ENCODE measurements at places on chromosomes 6 and 20. TPM values are rescaled to one million over a fixed set of nuclear protein-coding genes. Genes with fewer than 3 reads are reported as not detected.

GRCh38 chr6:37232430-37233017 lies 25.0 kb upstream of the TBC1D22B start:
- no peaks in the 10 kb centered on the region for H3K27me3 ChIP-seq
- peaks cover 6% of the 10 kb centered on the region for H3K4me1 ChIP-seq
- no peak overlapping the region for H3K27ac ChIP-seq

- H3K36me3 ChIP-seq, result no peaks in the 10 kb centered on the region
- DNase-seq, result no peak
- H3K27ac ChIP-seq, result no peak overlapping the region
- no peak overlapping the region for H3K4me3 ChIP-seq
These were observed 13.5 kb downstream of the ULBP1 start for GRCh38 chr6:149977221-149977620.

DNA sequence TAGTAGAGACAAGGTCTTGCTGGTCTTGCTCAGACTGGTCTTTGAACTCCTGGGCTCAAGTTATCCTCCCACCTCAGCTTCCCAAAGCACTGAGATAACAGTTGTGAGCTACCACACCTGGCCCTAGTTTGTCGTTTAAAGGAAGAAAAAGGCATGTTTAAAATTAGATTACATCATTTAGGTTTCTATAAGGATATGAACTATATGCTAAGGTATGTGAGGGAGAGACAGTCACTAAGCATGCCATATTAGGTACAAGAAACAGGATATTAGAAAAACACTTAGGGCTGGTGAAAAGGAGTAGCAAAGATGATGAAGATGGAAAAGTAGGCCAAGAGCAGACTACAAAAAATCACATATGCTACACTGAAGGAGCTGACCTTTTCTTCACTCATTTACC lies 106.4 kb downstream of the ASCC3 start:
- H3K4me3 ChIP-seq, result no peak overlapping the region
- no peak for DNase-seq
- H3K27ac ChIP-seq, result no peak overlapping the region
- no peaks in the 10 kb centered on the region for H3K27me3 ChIP-seq
- peaks cover 2% of the 10 kb centered on the region for H3K36me3 ChIP-seq

GRCh38 chr20:49704932-49705336 lies 8.7 kb downstream of the B4GALT5 start:
- peaks cover 3% of the 10 kb centered on the region for H3K36me3 ChIP-seq
- H3K27me3 ChIP-seq, result no peaks in the 10 kb centered on the region

DNA sequence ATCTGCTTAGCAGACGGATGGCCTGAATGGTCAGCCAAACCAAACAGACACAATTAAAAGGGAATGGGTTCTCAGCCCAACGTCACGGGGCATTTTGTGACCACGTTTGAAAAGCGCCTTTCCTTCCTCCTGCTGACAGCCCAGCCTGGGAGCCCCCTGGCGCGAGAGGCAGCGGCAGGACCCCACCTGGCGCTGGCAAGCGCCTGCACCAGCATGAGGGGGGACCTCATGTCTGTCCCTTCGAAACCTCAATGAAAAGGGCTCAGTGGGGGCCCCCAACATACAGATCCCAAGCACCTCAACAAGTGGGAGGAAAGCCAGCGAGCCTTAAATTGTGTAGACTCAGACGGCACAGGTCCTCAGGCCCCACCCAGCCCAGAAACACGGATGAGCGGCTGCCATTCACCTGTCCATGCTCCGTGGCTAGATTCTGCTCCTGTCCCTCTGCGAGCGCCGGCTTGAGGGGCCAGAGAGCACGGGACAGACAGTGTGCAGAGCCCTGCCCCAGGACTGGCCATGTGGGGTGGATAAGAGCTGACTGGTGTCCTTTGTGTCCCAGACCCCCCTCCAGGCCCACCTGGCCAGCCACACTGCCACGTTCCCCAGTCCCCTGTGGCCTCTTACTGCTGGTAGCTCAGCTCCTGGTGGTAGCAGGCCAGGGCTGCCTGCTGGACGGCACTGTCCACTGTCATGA lies 87.6 kb downstream of the NINL start:
- H3K4me1 ChIP-seq, result no peaks in the 10 kb centered on the region
- H3K27me3 ChIP-seq, result no peaks in the 10 kb centered on the region
- no peak overlapping the region for H3K4me3 ChIP-seq

DNA sequence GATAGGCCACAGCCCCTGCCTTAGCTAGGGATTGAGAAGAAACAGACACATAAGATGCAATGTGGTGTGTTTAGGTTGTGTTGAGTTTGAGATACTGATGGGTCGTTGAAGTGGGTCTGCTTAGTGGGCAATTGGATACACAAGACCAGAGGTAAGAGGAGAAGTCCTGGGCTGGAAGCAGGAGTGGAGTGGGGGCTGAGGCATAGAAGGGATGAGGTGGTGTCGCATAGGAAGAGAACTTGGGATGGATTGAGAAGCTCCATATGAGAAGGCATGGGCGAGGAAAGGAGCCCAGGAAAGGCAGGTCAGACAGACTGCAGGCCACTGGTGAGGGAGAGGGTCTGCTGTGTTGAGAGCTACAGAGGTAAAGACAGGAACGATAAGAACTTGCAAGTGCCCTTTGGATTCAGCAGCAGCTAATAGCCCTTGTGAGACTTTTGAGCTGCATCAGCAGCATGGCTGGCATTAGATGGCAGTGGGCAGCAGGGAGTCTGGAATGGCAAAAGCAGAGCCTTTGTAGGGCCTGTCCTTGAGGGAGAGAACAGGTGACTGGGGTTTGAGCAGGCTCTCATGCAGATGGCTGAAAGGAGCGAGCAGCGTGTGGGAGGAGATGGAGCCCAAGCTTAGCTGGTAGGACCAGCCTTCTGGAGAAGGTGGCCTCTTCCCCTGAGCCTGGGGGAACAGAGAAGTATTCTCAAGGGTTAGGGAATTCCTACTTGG lies 33.2 kb downstream of the PLCG1 start:
- no peak overlapping the region for H3K4me3 ChIP-seq
- H3K36me3 ChIP-seq, result peaks cover 96% of the 10 kb centered on the region
- no peaks in the 10 kb centered on the region for H3K27me3 ChIP-seq
- no peak overlapping the region for H3K27ac ChIP-seq

- no peak overlapping the region for H3K4me3 ChIP-seq
- H3K4me1 ChIP-seq, result peaks cover 3% of the 10 kb centered on the region
- H3K36me3 ChIP-seq, result no peaks in the 10 kb centered on the region
- H3K27me3 ChIP-seq, result no peaks in the 10 kb centered on the region
- no peak overlapping the region for H3K27ac ChIP-seq
- DNase-seq, result no peak
These were observed 33.6 kb upstream of the PREX1 start for GRCh38 chr20:48861444-48861843.

DNA sequence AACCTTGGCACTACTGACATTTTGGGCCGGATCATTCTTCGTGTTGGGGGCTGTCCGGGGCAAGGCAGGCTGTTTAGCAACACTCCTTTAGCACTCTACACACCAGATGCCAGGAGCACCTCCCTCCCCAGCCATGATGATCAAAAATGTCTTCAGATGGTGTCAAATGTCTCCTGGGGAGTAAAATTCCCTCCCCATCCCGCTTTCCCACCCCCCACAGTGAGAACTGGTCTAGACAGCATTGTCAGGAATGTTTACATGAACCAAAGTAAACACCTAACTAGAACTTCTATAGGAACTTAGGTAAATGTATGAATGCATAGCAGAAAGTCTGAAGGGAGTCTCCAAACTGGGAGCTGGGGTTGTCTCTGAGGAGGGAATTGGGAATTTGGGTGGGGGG lies 70.0 kb upstream of the TOP1 start:
- DNase-seq, result no peak
- no peak overlapping the region for H3K27ac ChIP-seq
- no peaks in the 10 kb centered on the region for H3K36me3 ChIP-seq

The IL17F gene
- 0.55 TPM for polyA plus RNA-seq

The GCNT2 gene
- 40.0 TPM for polyA plus RNA-seq

The SRF gene
- polyA plus RNA-seq, result 30.1 TPM

The C6orf52 gene
- polyA plus RNA-seq, result 12.7 TPM

The CCDC170 gene
- polyA plus RNA-seq, result 1.6 TPM
